RWPE2 (cell line): ENCODE measurements at places on chromosomes 3 and 15.

- H3K4me1 ChIP-seq, result peaks cover 46% of the 10 kb centered on the region
- peak overlapping the region; percentile 92 for H3K27ac ChIP-seq
- no peak overlapping the region for H3K4me3 ChIP-seq
- DNase-seq, result peak; percentile 58
- H3K27me3 ChIP-seq, result no peaks in the 10 kb centered on the region
- no peaks in the 10 kb centered on the region for H3K36me3 ChIP-seq
These were observed 16.7 kb downstream of the KAT2B start for GRCh38 chr3:20056725-20057611.

DNA sequence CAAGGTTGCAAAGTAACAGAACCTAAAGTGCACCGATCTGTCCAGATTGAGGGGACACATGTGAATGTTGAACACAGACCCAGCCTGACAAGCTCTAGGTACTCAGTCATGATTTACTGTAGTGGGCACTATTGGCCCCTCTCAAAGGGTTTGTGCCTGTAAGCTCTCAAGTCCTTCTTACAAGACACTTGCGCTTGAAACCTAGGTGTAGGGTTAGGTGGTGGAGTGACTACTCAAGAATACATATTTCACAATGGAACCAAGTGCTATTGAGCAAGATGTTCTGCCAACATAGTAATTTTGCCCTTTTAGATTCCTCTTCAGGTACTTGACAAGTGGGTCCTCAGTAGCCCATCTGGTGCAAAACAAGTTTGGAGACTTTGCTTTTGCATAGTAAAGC, 169.9 kb downstream of the AKAP13 start:
- DNase-seq, result no peak
- no peak overlapping the region for H3K27ac ChIP-seq
- H3K36me3 ChIP-seq, result peaks cover 35% of the 10 kb centered on the region
- no peaks in the 10 kb centered on the region for H3K4me1 ChIP-seq

GRCh38 chr3:73379465-73379864, 245.3 kb downstream of the PDZRN3 start:
- DNase-seq, result no peak
- no peak overlapping the region for H3K4me3 ChIP-seq
- no peak overlapping the region for H3K27ac ChIP-seq

DNA sequence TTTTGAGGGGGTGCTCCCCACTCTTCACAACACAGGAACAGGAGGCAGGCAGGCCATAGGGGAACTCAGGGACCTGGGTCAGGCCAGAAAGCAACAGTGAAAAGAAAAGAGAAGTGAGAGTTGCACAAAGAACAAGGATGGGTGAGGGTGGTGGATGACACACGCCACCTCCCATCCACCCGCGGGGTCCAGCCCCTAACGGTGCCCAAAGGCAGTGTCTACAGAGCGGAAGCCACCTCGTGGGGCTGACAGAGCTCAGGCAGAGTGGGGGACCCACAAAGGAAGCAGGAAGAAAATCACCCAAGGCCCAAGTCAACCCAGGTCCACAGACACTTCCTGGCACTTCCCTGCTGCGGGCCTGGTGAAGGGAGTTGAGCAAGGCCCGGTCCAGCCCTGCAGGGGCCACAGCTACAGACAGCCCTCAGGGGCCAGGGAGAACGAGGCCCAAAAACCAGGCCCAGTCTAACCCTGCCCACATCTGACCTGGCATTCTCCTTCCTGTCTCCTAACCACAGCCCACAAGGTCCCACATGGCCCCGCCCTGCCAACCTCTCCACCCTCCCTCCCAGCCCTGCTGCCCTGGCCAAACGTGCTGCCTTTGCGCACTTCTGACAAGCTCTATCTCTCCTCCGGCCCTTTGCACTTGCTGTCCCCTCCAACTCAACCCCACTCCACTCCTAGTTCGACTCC, 5.9 kb downstream of the NUP210 start:
- no peak for DNase-seq
- peaks cover 8% of the 10 kb centered on the region for H3K4me1 ChIP-seq

GRCh38 chr15:50107591-50108408, 11.2 kb downstream of the ATP8B4 start:
- no peak overlapping the region for H3K27ac ChIP-seq
- H3K36me3 ChIP-seq, result no peaks in the 10 kb centered on the region
- H3K27me3 ChIP-seq, result no peaks in the 10 kb centered on the region
- no peaks in the 10 kb centered on the region for H3K4me1 ChIP-seq
- H3K4me3 ChIP-seq, result no peak overlapping the region

- peak overlapping the region; percentile 56 for H3K4me3 ChIP-seq
- H3K27ac ChIP-seq, result peak overlapping the region; percentile 63
- peaks cover 10% of the 10 kb centered on the region for H3K4me1 ChIP-seq
- no peaks in the 10 kb centered on the region for H3K27me3 ChIP-seq
These were observed 730 bp downstream of the HIGD1A start for GRCh38 chr3:42803414-42804105.

DNA sequence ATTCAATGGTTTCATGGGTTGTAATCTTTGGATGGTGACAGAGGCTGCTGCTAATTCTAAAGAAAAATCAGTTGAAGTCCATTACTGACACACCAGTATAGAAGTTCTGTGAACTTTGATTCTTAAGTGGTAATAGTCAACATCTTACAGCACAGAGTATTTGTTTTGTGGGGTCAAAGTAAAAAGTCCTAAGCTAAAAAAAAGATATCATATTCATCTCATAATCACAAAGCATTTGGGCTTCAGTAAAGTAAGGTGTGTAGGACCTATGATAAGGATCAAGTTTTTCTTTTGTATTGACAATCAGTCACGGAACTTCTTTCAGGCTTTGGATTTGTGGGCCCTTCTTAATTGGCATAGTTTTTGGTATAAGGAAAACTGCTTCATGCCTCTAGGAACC, 1.1 kb downstream of the ASTE1 start:
- no peak overlapping the region for H3K27ac ChIP-seq
- no peaks in the 10 kb centered on the region for H3K27me3 ChIP-seq
- H3K4me1 ChIP-seq, result peaks cover 9% of the 10 kb centered on the region
- H3K4me3 ChIP-seq, result no peak overlapping the region
- H3K36me3 ChIP-seq, result peaks cover 8% of the 10 kb centered on the region; the same call in 1 of the 2 replicates

DNA sequence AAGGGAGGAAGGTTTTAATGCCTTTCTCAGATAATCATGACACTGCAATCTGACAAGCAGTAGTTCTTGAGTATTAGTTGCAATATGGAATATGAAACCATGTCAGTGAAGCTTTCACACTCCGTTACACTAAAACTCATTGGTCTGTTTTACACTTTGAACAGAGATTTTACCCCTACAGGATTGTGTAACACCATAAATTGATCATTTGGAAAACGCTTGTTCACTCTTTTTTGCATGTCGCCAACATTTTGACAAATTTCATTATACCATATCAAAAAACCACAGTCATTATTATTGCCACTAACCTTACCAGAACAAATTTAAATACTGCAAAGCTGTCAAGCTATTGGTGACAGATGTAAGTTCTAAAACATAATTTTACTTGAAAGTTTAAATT, 404.8 kb upstream of the THBS1 start:
- DNase-seq, result no peak
- H3K27ac ChIP-seq, result peak overlapping the region; percentile 100
- H3K4me3 ChIP-seq, result no peak overlapping the region
- peaks cover 58% of the 10 kb centered on the region for H3K4me1 ChIP-seq
- H3K36me3 ChIP-seq, result no peaks in the 10 kb centered on the region

DNA sequence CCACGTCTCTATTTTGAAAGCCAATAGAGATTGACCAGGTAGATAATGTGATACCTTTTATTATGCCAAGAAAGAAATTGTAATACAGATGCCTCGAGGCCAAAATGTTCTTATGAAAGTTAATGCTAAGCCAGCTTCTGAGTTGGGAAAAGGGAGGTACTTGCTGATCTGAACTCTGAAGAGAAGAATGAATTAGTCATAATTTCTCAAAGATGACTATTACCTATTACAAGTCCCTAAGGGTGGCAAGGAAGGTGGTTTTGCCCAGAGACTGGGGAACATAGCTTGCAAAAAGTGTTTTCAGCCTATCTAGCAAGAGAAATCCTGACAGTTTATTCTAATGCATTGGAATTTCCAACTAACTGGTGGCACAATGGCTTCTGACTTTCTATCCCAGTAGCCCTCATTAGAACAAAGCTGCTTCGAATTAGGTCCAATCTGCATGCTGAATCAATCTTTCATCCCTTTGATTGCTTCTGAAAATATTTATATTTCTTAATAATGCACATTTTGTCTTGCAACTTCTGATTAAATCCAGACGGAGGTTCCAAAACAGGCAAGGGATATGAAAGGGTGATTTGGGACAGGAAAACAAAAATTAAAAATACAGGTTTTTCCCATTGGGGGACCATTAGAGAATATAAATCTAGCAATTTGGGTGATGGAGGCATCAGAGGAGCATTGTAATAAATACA, 17.7 kb upstream of the NR2F2 start:
- no peaks in the 10 kb centered on the region for H3K27me3 ChIP-seq
- no peaks in the 10 kb centered on the region for H3K36me3 ChIP-seq
- peaks cover 14% of the 10 kb centered on the region for H3K4me1 ChIP-seq
- H3K4me3 ChIP-seq, result no peak overlapping the region
- DNase-seq, result no peak
- peak overlapping the region; percentile 39 for H3K27ac ChIP-seq

- no peak for DNase-seq
- H3K36me3 ChIP-seq, result no peaks in the 10 kb centered on the region
- no peak overlapping the region for H3K27ac ChIP-seq
- no peak overlapping the region for H3K4me3 ChIP-seq
These were observed 602 bp upstream of the ATP2B2 start for GRCh38 chr3:10505791-10506585.

- no peaks in the 10 kb centered on the region for H3K4me1 ChIP-seq
- H3K4me3 ChIP-seq, result peak overlapping the region; percentile 53
- no peak for DNase-seq
These were observed 1.0 kb downstream of the XYLB start for GRCh38 chr3:38347421-38348200.

GRCh38 chr3:49028298-49028672, 913 bp downstream of the IMPDH2 start:
- H3K27ac ChIP-seq, result peak overlapping the region; percentile 52
- H3K36me3 ChIP-seq, result peaks cover 79% of the 10 kb centered on the region
- peak overlapping the region; percentile 65 for H3K4me3 ChIP-seq
- peaks cover 5% of the 10 kb centered on the region for H3K4me1 ChIP-seq
- no peaks in the 10 kb centered on the region for H3K27me3 ChIP-seq

- H3K4me3 ChIP-seq, result no peak overlapping the region
- H3K36me3 ChIP-seq, result no peaks in the 10 kb centered on the region
- H3K4me1 ChIP-seq, result no peaks in the 10 kb centered on the region
- no peaks in the 10 kb centered on the region for H3K27me3 ChIP-seq
These were observed 496.0 kb upstream of the THBS1 start for GRCh38 chr15:39084674-39085530.

- no peak overlapping the region for H3K4me3 ChIP-seq
- no peaks in the 10 kb centered on the region for H3K4me1 ChIP-seq
These were observed 93.5 kb downstream of the WDR72 start for GRCh38 chr15:53665930-53666329.

DNA sequence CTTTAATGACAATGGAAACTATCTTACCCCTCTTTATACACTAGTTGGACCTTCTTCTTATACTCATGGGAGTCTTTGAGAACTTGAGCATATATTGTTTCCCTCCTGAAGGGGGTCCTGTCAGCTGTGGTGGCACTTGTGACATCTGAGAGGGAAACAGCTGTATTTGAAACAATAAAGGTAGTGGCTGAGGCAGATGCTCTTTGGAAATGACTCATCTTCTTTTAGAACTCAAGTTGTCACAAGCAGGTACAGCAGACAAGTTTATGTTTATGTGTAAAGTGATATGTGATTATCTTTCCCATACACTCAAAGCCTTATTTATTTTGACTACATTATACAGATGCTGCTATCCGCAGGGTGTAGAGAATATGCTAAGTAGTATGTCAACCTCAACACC, 220.0 kb upstream of the GRM7 start:
- H3K36me3 ChIP-seq, result no peaks in the 10 kb centered on the region
- no peak overlapping the region for H3K27ac ChIP-seq
- H3K27me3 ChIP-seq, result no peaks in the 10 kb centered on the region

GRCh38 chr3:180594631-180595558, 7.1 kb upstream of the TTC14 start:
- no peaks in the 10 kb centered on the region for H3K27me3 ChIP-seq
- H3K27ac ChIP-seq, result no peak overlapping the region
- H3K36me3 ChIP-seq, result no peaks in the 10 kb centered on the region
- no peak for DNase-seq

- H3K36me3 ChIP-seq, result no peaks in the 10 kb centered on the region
- no peaks in the 10 kb centered on the region for H3K27me3 ChIP-seq
- peak within 1 kb of the TSS; percentile 38 for H3K4me3 ChIP-seq
- H3K4me1 ChIP-seq, result peaks cover 30% of the 10 kb centered on the region
- DNase-seq, result peak; percentile 83
- peak within 1 kb of the TSS; percentile 68 for H3K27ac ChIP-seq
These were observed at the start of gene MAP3K13 for GRCh38 chr3:185362850-185363661. MAP3K13 (plus strand) TSS chr3:185363136; CDS start chr3:185428582, 65,446 bp downstream.

GRCh38 chr3:151356794-151357462, 27.6 kb upstream of the P2RY13 start:
- no peak for DNase-seq
- H3K27me3 ChIP-seq, result no peaks in the 10 kb centered on the region
- no peak overlapping the region for H3K4me3 ChIP-seq
- no peaks in the 10 kb centered on the region for H3K4me1 ChIP-seq
